ENCODE measurements at places on chromosomes 11 and 22. TPM values are rescaled to one million over a fixed set of nuclear protein-coding genes. Genes with fewer than 3 reads are reported as not detected.

DNA sequence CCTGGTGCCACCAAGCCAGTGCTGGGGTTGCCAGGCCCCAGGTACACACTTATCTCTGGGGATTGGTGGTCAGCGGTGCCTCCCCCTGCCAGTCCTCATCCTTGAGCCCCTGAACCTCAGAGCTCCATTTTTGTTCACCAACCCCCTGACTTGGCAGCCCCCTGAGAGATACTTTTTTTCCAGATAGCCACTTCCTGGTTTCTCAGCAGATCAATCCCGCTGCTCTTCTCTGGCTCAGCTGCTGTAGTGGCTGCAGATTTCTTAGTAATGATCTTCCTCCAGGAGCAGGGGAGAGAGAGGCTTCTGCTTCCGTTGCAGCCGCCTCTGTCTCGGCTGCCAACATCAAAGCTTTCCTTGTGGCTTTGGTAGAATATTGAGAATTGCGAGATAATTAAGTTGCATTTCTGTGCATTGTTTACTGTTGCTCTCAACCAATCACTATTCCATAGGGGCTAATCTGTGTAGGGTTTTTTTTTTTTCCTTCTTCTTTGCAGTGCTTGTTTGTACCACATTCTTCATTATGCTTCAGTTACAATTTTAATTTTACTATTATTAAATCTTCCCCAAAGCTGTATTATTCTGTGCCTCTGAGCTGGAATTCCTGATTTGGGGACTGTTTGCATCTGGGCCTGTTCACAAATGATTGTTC lies 92.1 kb downstream of the PKNOX2 start:
- DNase-seq: no peak
- no peaks in the 10 kb centered on the region for H3K36me3 ChIP-seq
- no peaks in the 10 kb centered on the region for H3K27me3 ChIP-seq
- H3K4me3 ChIP-seq: no peak overlapping the region
- no peak overlapping the region for H3K27ac ChIP-seq
- H3K4me1 ChIP-seq: no peaks in the 10 kb centered on the region

- DNase-seq: no peak
- H3K27me3 ChIP-seq: no peaks in the 10 kb centered on the region
- no peak overlapping the region for H3K4me3 ChIP-seq
- peaks cover 35% of the 10 kb centered on the region for H3K36me3 ChIP-seq
- no peak overlapping the region for H3K27ac ChIP-seq
Measured at GRCh38 chr22:38073150-38074130, 10.5 kb downstream of the SLC16A8 start.

Gene TMEM45B
- total RNA-seq: not detected

Gene KDM4D
- total RNA-seq: 0.32 TPM

- H3K36me3 ChIP-seq: no peaks in the 10 kb centered on the region
- no peaks in the 10 kb centered on the region for H3K27me3 ChIP-seq
- no peaks in the 10 kb centered on the region for H3K4me1 ChIP-seq
- DNase-seq: no peak
Measured at GRCh38 chr22:27551402-27551801, 250.2 kb downstream of the MN1 start.

GRCh38 chr11:77660947-77661346 lies 23.4 kb upstream of the CLNS1A start:
- H3K36me3 ChIP-seq: peaks cover 9% of the 10 kb centered on the region
- no peaks in the 10 kb centered on the region for H3K27me3 ChIP-seq
- no peak overlapping the region for H3K4me3 ChIP-seq

Gene GLB1L3
- total RNA-seq: not detected

- no peak overlapping the region for H3K4me3 ChIP-seq
- no peak overlapping the region for H3K27ac ChIP-seq
- H3K27me3 ChIP-seq: peaks cover 11% of the 10 kb centered on the region
- H3K4me1 ChIP-seq: no peaks in the 10 kb centered on the region
- no peaks in the 10 kb centered on the region for H3K36me3 ChIP-seq
- no peak for DNase-seq
Measured at GRCh38 chr22:22462813-22463567, 45.6 kb downstream of the ZNF280B start.

GRCh38 chr11:123797114-123797513 lies 9.0 kb downstream of the OR6M1 start:
- no peaks in the 10 kb centered on the region for H3K27me3 ChIP-seq
- no peak overlapping the region for H3K27ac ChIP-seq
- no peak for DNase-seq
- H3K4me1 ChIP-seq: no peaks in the 10 kb centered on the region
- H3K36me3 ChIP-seq: no peaks in the 10 kb centered on the region

DNA sequence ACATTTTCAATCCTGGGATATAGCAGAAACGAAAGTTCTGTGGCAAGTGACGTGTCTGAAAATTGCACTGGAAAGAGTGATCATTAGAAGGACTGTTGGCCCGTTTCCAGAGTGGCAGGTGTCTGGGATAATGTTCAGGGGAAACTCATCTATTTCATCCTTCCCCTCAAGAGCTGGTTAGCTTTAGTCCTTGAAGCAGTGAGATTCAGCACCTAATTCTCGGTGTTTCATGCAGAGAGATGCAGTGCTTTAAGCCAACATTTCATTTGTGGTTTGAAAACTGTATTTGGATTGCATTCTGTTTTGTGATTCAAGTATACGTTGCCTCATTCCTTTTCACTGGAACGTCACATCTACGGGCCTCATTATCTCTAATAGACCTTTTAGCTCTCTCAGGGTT lies 205.0 kb upstream of the RAG2 start:
- H3K36me3 ChIP-seq: no peaks in the 10 kb centered on the region
- no peak for DNase-seq
- no peaks in the 10 kb centered on the region for H3K27me3 ChIP-seq
- H3K27ac ChIP-seq: no peak overlapping the region
- no peak overlapping the region for H3K4me3 ChIP-seq

- H3K4me3 ChIP-seq: no peak overlapping the region
- DNase-seq: no peak
- peaks cover 41% of the 10 kb centered on the region for H3K4me1 ChIP-seq
- no peak overlapping the region for H3K27ac ChIP-seq
- no peaks in the 10 kb centered on the region for H3K36me3 ChIP-seq
Measured at GRCh38 chr11:14304601-14305000, 54.4 kb downstream of the RRAS2 start.

Gene C11orf16
- total RNA-seq: not detected

Gene CCDC87
- 0.68 TPM for total RNA-seq

Gene KREMEN1
- total RNA-seq: not detected

Gene FCHSD2
- total RNA-seq: 39.4 TPM

DNA sequence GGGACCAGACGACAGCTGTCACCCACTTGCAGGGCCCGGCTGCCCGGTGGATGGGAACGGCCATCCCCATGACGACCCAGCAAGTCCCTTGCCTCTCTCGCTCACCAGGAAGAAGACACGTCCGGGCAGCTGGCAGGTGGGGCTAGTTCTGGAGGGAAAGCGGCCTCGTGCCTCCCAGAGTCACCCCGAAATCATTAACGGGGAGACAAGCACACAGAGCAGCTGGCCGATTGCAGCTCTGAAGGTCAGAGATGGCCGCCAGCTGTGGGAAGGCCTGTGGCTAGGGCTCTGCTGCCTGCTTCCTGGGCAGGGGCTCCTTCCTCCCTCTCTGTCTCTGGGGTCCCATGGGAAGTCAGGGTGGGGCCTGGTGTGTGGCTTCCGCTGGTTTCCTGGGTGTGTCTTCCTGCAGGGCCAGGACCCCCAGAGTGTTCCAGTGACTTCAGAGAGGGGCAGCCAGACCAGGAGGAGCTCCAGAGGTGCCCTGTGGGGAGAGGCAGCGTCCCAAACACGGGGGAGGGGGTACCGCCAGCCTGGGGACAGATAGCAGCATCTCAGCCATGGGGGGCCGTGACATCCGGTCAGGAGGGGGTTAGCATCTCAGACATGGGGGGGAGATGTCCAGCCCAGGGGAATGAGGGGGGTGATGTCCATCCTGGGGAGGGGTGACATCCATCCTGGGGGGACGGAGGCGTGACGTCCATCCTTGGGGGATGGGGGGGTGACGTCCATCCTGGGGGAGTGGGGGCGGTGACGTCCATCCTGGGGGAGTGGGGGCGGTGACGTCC lies 114.9 kb downstream of the KCNQ1 start:
- no peak overlapping the region for H3K27ac ChIP-seq
- H3K36me3 ChIP-seq: no peaks in the 10 kb centered on the region
- no peaks in the 10 kb centered on the region for H3K27me3 ChIP-seq
- no peak for DNase-seq

Gene KCNE3
- 0.82 TPM for total RNA-seq

DNA sequence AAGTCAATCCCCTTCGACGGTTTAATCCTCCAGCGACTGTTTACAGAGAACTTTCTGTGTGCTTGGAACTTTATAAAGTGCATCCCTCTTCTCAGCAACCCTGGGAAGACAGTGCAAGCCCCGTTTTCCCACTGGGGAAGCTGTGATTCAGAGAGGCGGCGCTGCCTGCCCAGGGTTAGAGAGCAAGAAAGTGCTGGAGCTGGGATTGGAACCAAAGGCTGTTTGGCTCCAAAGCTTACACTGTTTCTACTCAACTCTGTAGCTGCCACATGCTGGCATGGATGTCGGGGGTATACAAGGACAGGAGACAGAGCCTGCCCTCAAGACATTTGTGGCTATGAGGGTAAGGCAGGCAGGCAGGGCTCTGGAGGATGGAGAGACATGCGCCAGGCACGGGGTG lies 13.0 kb downstream of the FBLN1 start:
- no peaks in the 10 kb centered on the region for H3K36me3 ChIP-seq
- no peak overlapping the region for H3K4me3 ChIP-seq
- H3K4me1 ChIP-seq: no peaks in the 10 kb centered on the region
- DNase-seq: no peak

- no peak for DNase-seq
- H3K27ac ChIP-seq: no peak overlapping the region
- H3K36me3 ChIP-seq: no peaks in the 10 kb centered on the region
- no peaks in the 10 kb centered on the region for H3K4me1 ChIP-seq
Measured at GRCh38 chr22:19932367-19933206, 9.0 kb upstream of the COMT start.

Gene DDIAS
- 0.89 TPM for total RNA-seq

- no peak overlapping the region for H3K4me3 ChIP-seq
- no peaks in the 10 kb centered on the region for H3K4me1 ChIP-seq
- no peak overlapping the region for H3K27ac ChIP-seq
Measured at GRCh38 chr22:30506507-30506968, 1.0 kb upstream of the SEC14L4 start.

GRCh38 chr11:61120706-61121191 lies 18.5 kb downstream of the CD5 start:
- H3K36me3 ChIP-seq: no peaks in the 10 kb centered on the region
- H3K4me3 ChIP-seq: no peak overlapping the region
- DNase-seq: no peak
- H3K4me1 ChIP-seq: peaks cover 37% of the 10 kb centered on the region
- H3K27me3 ChIP-seq: no peaks in the 10 kb centered on the region

Gene WNT7B
- not detected for total RNA-seq

Gene NAALADL1
- total RNA-seq: 41.6 TPM

Gene OR52N4
- total RNA-seq: 1.2 TPM

Gene BAIAP2L2
- 1.2 TPM for total RNA-seq

DNA sequence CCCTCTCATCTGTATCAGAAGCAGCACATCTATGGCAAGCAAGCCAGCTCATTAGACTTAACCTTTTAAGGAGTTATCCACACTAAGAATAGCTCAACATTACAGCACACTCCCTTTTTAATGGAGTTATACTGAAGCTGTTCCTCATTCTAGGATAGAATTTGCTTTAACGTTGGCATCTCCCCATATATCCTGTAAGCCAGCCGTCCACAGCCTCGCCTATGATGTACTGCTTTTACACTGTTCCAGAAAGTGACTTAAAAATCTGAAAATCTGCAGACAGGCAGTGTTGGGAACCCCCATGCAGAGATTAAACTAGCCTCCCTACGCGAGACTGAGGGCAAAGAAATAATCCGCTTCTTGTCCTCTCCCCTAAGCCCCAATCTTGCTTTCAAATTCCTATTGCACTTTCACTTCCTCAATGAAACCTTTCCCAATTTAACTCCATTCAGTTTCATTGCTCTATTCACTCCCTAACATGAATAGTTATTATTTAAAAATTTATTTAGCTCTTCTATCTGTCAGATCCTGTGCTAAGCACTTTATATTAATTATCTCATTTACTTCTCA lies 225.0 kb downstream of the BLID start:
- peaks cover 3% of the 10 kb centered on the region for H3K4me1 ChIP-seq
- H3K27ac ChIP-seq: no peak overlapping the region
- no peaks in the 10 kb centered on the region for H3K27me3 ChIP-seq
- no peak for DNase-seq

- no peaks in the 10 kb centered on the region for H3K4me1 ChIP-seq
- H3K27me3 ChIP-seq: no peaks in the 10 kb centered on the region
- no peak for DNase-seq
- H3K27ac ChIP-seq: no peak overlapping the region
- no peaks in the 10 kb centered on the region for H3K36me3 ChIP-seq
Measured at GRCh38 chr11:86741839-86742805, 58.2 kb upstream of the PRSS23 start.

- H3K27me3 ChIP-seq: no peaks in the 10 kb centered on the region
- DNase-seq: peak; percentile 6
- peaks cover 9% of the 10 kb centered on the region for H3K36me3 ChIP-seq
- H3K4me1 ChIP-seq: peaks cover 90% of the 10 kb centered on the region
- H3K27ac ChIP-seq: no peak overlapping the region
Measured at GRCh38 chr11:114157476-114158050, 98.1 kb downstream of the ZBTB16 start.

DNA sequence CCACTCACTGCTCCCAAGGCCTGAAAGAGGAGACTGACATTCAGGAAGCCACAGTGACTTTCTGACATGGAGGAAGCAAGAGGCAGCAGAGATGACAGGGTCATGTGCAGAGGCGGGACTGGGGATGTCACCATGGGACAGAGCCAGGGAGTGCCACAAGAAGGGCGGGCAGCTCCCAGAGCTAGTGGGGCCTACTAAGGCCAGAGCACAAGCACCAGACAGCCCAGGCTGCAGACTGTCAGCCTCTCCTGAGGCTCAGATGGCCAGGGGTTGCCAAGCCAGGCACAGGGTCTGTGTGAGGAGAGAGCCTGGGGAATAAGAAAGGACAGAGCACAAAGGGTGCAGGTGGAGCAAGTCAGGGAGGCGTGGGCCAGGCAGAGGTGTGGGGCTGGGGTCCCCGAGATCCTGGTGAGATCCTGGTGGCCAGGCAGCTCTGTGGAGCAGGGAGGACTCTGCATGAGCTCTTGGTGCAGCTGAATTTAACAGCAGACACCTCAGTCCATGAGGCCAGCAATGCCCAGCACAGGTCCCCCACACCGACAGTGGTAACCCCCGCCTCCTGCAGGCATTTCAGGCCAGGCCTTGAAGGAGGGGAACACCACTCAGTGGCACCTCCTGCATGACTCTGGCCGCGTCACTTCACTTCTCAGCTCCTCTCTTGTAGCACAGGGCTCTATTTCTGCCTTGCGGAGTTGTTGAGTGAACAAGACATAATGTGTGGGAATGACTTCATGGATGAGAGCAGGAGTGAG lies 52.3 kb downstream of the SGSM3 start:
- H3K4me1 ChIP-seq: peaks cover 9% of the 10 kb centered on the region
- H3K27me3 ChIP-seq: no peaks in the 10 kb centered on the region
- DNase-seq: no peak
- H3K27ac ChIP-seq: no peak overlapping the region

DNA sequence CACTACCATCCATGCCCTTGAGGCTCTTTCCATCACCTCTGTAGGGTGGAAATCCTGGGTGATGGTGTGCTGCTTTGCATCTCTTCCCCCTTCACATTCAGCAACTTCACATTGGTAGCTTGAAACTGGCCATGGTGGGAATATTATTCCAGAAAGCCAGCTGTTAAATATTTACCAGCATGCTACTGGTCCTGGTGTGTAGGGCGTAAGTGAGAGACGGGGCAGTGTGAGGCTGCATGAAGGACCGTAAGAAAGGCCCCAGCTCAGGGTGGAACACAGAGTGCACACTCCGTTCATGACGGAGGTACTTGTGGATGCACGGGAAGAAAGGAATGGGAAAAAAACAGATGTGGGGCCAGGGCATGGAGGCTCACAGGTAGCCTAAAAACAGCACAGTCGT lies 121.3 kb downstream of the PKNOX2 start:
- H3K4me3 ChIP-seq: no peak overlapping the region
- no peaks in the 10 kb centered on the region for H3K27me3 ChIP-seq
- H3K4me1 ChIP-seq: no peaks in the 10 kb centered on the region
- no peaks in the 10 kb centered on the region for H3K36me3 ChIP-seq

Gene CHRNA10
- 0.36 TPM for total RNA-seq

Measured in natural killer cell (primary cell).